Chondrocyte (in vitro differentiated cells): ENCODE measurements at places on chromosomes 11 and 22. TPM values are rescaled to one million over a fixed set of nuclear protein-coding genes. Genes with fewer than 3 reads are reported as not detected.

SHISA8 gene
- total RNA-seq, result not detected in 3 replicates

DUSP8 gene
- 6.9 to 12.6 TPM (median 12.1 TPM) in 3 replicates for total RNA-seq

CYB5R2 gene
- total RNA-seq, result 7.0 to 12.7 TPM (median 12.6 TPM) in 3 replicates

GRCh38 chr22:49006207-49007012 lies 821.3 kb downstream of the BRD1 start:
- no peak for DNase-seq
- H3K27me3 ChIP-seq, result peaks cover 6% of the 10 kb centered on the region
- H3K4me3 ChIP-seq, result no peak overlapping the region
- H3K27ac ChIP-seq, result no peak overlapping the region
- no peaks in the 10 kb centered on the region for H3K36me3 ChIP-seq

SMC1B gene
- not detected in 3 replicates for total RNA-seq

DNA sequence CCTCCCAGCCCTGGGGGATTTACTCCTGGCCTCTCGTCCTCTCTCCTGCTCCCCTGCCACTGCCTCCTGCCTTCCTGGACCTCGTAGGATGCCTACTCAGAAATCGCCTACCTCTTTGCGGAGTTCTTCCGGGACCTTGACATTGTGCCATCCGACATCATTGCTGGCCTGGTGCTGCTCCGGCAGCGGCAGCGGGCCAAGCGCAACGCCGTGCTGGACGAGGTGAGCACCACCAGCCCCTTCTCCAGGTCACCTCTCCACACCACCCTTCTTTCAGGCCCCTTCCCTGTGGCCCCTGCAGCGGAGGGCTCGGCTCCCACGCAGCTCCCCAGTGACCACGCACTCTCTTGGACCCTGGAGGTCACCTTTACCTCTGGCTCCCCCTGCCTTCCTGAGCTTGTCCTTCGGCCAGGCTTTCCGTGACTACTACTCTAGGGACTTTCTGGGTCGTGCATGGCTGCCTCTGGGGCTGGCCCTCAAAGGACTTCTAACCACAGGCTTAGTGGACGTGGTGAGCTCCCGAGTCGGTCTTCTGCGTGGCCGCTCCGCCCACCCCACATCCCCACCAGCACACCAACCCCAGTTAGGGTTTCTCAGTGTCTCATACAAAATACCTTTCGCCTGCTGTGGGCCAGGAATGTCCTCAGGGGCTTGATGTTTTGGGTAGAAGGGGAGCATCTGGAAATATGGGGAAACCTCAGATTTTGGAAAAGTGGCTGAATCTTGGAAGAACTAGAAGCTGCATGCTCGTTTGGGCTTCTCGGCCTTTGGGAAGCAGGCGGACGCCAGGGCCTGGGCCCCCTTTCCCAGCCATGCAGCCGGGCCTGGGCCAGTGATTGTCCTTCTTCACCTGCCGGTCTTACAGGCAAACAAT lies 24.1 kb upstream of the MYRF start:
- H3K4me3 ChIP-seq, result no peak overlapping the region
- DNase-seq, result no peak
- H3K36me3 ChIP-seq, result peaks cover 9% of the 10 kb centered on the region
- no peaks in the 10 kb centered on the region for H3K27me3 ChIP-seq

DNA sequence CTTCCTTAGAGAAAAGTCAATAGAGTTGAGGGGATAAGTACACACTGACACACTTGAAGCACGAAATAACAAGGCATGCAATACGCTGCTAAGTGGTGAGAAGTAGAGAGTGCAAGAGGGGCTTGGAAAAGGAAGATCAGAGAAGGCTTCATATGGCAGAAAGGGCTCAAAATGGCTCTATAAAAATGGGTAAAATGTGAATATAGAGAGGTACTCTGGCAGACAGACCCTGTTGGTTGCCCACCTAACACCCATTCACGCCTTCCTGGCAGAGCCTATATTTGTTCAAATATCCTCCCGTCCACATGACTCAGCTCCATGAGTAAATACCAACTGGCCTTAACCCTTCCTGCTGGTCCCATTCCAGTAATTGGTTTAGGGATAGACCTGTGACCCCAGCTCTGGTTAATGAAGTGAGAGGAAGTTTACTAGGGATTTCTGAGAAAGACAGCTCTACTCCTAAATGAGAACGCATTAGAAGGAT lies 38.9 kb upstream of the CCDC34 start:
- H3K4me3 ChIP-seq, result no peak overlapping the region
- no peak for DNase-seq
- H3K36me3 ChIP-seq, result no peaks in the 10 kb centered on the region

GRCh38 chr11:60830478-60831142 lies 11.3 kb upstream of the CCDC86 start:
- no peak overlapping the region for H3K4me3 ChIP-seq
- no peak for DNase-seq
- no peaks in the 10 kb centered on the region for H3K36me3 ChIP-seq
- no peak overlapping the region for H3K27ac ChIP-seq
- peaks cover 37% of the 10 kb centered on the region for H3K27me3 ChIP-seq

GRCh38 chr22:49365910-49366309 lies 461.8 kb downstream of the BRD1 start:
- H3K4me3 ChIP-seq, result no peak overlapping the region
- no peaks in the 10 kb centered on the region for H3K36me3 ChIP-seq
- peak; percentile 84 for DNase-seq
- peaks cover 7% of the 10 kb centered on the region for H3K27me3 ChIP-seq
- H3K4me1 ChIP-seq, result peaks cover 8% of the 10 kb centered on the region
- H3K27ac ChIP-seq, result no peak overlapping the region

MMP10 gene
- total RNA-seq, result 0.15 to 0.26 TPM in 2 of 3 replicates, not detected in the other

DNA sequence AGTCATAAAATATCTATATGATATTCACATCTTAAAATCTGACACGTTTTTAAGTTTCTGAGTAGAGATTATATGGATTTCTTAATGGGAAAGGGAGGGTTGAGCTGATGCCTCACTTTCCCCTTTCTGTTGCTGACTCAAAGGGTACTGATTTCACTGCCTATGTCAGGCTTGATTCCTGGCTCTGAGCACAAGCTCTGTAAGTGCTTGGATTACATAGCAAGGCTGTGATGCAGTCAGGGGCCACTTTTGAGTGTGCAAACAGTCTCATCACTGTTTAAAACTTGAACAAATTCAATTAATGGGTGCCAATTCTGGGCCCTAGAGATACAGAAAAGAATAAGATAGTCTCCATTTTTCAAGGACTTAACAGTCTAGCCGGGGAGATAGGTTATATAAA lies 14.4 kb downstream of the ATXN10 start:
- peaks cover 52% of the 10 kb centered on the region for H3K4me1 ChIP-seq
- no peak for DNase-seq
- no peaks in the 10 kb centered on the region for H3K27me3 ChIP-seq
- peak overlapping the region; percentile 88 for H3K27ac ChIP-seq
- H3K36me3 ChIP-seq, result peaks cover 3% of the 10 kb centered on the region

DNA sequence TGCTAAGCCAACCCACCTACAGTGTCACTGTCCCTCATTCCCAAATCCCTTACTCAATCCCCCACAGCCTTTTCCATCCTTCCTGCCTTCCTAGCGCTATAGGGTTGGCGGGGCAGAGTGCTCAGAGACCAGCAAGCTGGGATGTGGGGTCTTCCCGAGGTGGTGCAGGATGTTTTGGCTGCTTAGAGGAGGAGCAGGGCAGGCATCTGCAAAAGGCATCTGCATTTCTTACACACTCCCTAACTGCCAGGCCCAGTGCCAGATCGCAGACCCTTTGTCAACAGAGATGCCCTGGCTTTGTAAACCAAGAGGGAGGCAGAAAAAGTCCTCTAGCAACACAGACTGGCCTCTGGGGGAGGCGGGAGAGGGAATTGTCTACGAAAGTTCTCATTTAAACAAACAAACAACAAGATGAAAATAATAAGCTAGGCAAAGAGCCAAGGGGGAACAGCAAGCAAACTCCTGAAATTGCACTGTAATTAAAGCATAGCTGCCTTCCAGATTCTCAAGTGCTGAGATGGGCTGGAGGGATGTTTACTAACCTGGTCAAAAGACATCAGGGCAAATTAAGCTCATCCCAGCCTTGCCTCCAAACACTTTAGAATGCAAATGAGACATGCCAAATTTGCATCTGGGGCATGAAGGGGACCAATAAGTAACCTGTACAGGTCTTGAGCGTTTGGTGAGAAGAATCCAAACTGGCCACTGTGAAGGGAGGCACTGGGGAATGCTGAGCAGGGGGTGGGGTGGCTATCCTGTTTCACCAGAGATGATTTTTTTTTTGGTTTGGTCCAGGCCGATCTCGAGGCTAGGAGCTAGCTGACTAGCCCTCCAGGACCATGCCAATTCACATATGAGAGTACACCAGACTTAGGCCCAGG lies 38.1 kb upstream of the ADA2 start:
- peaks cover 9% of the 10 kb centered on the region for H3K4me1 ChIP-seq
- H3K36me3 ChIP-seq, result no peaks in the 10 kb centered on the region
- H3K4me3 ChIP-seq, result no peak overlapping the region
- peaks cover 2% of the 10 kb centered on the region for H3K27me3 ChIP-seq
- no peak overlapping the region for H3K27ac ChIP-seq
- no peak for DNase-seq

GRCh38 chr11:116793772-116794097 lies 2.1 kb upstream of the APOA5 start:
- no peak for DNase-seq

LRRN4CL gene
- total RNA-seq, result 0.20 to 0.51 TPM (median 0.21 TPM) in 3 replicates

RASGRP2 gene
- 4.7 to 11.4 TPM (median 10.1 TPM) in 3 replicates for total RNA-seq

GRCh38 chr11:115912484-115912945 lies 408.3 kb upstream of the CADM1 start:
- H3K27ac ChIP-seq, result no peak overlapping the region
- H3K4me3 ChIP-seq, result no peak overlapping the region
- peaks cover 2% of the 10 kb centered on the region for H3K4me1 ChIP-seq
- DNase-seq, result no peak
- H3K27me3 ChIP-seq, result peaks cover 12% of the 10 kb centered on the region

GRCh38 chr11:2779499-2779980 lies 79.7 kb upstream of the KCNQ1OT1 start:
- H3K4me3 ChIP-seq, result no peak overlapping the region
- peaks cover 1% of the 10 kb centered on the region for H3K27me3 ChIP-seq
- H3K4me1 ChIP-seq, result peaks cover 33% of the 10 kb centered on the region
- peak; percentile 72 for DNase-seq

DNA sequence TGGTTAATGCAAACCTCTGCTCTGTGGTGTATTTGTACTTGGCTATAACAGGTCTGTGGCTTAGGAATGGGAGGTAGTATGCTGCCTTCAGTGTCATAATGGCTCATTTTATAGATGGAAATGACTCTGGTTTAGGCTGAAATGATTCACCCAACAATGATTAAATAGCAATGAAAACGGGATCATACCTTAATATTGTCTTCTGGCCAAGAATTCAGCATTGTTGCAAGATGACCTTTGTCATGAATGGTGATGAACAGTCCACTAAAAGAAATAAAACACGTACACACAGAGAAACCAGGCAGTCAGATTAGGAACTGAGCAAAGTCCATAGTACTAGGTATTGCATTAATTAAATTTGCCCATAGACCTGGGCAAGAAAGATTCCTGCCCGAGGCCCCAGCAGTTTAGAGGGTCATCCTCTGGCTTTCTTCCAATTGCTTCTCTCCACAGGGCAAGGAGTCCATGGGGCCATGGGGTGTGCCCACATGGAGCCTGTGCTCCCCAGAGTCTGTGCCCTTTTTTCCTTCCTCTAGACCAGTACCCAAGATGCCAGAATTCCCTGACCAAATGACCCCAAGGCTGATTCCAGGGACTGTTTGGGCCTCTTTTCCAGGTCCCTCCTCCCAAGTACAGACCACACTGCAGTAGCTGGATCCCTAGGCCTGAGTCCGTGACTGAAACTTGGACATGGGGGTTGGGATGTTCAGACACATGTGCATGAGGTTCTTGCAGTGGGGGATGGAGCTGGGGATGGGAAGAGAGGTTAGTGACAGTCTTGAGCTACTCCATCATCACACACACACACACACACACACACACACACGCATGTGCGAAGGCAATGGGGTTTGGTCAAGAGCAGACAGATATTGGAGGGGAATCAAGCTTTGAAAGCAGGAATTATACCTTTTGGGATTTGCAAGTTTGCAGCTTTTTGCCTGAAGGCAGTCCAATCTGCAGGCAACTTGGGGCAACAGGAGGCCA lies 134.2 kb downstream of the CCDC81 start:
- H3K27me3 ChIP-seq, result no peaks in the 10 kb centered on the region
- DNase-seq, result no peak
- no peaks in the 10 kb centered on the region for H3K4me1 ChIP-seq
- no peaks in the 10 kb centered on the region for H3K36me3 ChIP-seq

- H3K27ac ChIP-seq, result no peak overlapping the region
- no peaks in the 10 kb centered on the region for H3K27me3 ChIP-seq
- no peak overlapping the region for H3K4me3 ChIP-seq
- H3K36me3 ChIP-seq, result no peaks in the 10 kb centered on the region
- H3K4me1 ChIP-seq, result peaks cover 28% of the 10 kb centered on the region
Observed at GRCh38 chr22:49934160-49934890, 15.9 kb downstream of the CRELD2 start.

OR6T1 gene
- not detected in 3 replicates for total RNA-seq

GRCh38 chr11:21877151-21877550 lies 315.7 kb upstream of the ANO5 start:
- no peak for DNase-seq
- no peaks in the 10 kb centered on the region for H3K4me1 ChIP-seq
- H3K36me3 ChIP-seq, result no peaks in the 10 kb centered on the region
- no peak overlapping the region for H3K4me3 ChIP-seq

GRCh38 chr22:39135092-39135896 lies 17.2 kb downstream of the CBX7 start:
- peak; percentile 64 for DNase-seq
- no peak overlapping the region for H3K27ac ChIP-seq
- no peak overlapping the region for H3K4me3 ChIP-seq

GRCh38 chr22:50115693-50116092 lies 25.9 kb downstream of the MOV10L1 start:
- H3K4me3 ChIP-seq, result no peak overlapping the region
- H3K36me3 ChIP-seq, result no peaks in the 10 kb centered on the region
- no peak for DNase-seq
- no peaks in the 10 kb centered on the region for H3K27me3 ChIP-seq
- peak overlapping the region; percentile 71 for H3K27ac ChIP-seq

VSIG10L2 gene
- total RNA-seq, result not detected in 3 replicates

KCNE3 gene
- 0.46 to 0.72 TPM in 2 of 3 replicates, not detected in the other for total RNA-seq

PUS3 gene
- 7.7 to 10.0 TPM (median 8.4 TPM) in 3 replicates for total RNA-seq

GRCh38 chr22:45185718-45186514 lies 22.2 kb downstream of the NUP50 start:
- no peak overlapping the region for H3K4me3 ChIP-seq
- peaks cover 18% of the 10 kb centered on the region for H3K4me1 ChIP-seq
- H3K36me3 ChIP-seq, result peaks cover 22% of the 10 kb centered on the region
- H3K27ac ChIP-seq, result no peak overlapping the region
- DNase-seq, result no peak
- H3K27me3 ChIP-seq, result no peaks in the 10 kb centered on the region

DNA sequence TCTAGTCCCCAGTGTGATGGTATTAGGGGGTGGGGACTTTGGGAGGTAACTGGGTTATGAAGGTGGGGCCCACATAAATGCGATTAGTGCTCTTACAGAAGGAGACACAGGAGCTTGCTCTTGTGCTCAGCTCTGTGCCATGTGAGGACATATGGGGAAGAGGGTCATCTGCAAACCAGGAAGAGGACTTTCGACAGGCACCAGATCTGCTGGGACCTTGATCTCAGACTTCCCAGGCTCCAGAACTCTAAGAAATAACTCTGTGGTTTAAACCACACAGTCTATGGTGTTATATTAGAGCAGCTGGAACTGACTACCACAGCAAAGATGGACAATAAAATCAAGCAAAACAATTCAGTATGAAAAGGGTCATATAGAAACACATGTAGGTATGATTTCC lies 26.7 kb downstream of the NNMT start:
- DNase-seq, result no peak
- H3K27ac ChIP-seq, result no peak overlapping the region
- H3K4me1 ChIP-seq, result peaks cover 38% of the 10 kb centered on the region
- H3K36me3 ChIP-seq, result peaks cover 6% of the 10 kb centered on the region
